Body of pancreas (tissue), 4 donors: ENCODE measurements at places on chromosomes 7 and 10. TPM values are rescaled to one million over a fixed set of nuclear protein-coding genes. Genes with fewer than 3 reads are reported as not detected.

- DNase-seq: peak; percentile 95
Observed at GRCh38 chr10:72337039-72337629, 17.6 kb downstream of the DNAJB12 start.

Gene H2BK1
- total RNA-seq: not detected

Gene GPR141
- not detected for total RNA-seq

GRCh38 chr10:120543291-120543690, 86.3 kb downstream of the PLPP4 start:
- DNase-seq: no peak

- DNase-seq: no peak
Observed at GRCh38 chr10:115956225-115957011, 316.6 kb downstream of the GFRA1 start.

GRCh38 chr7:158255558-158255957, 332.1 kb downstream of the PTPRN2 start:
- no peak for DNase-seq

DNA sequence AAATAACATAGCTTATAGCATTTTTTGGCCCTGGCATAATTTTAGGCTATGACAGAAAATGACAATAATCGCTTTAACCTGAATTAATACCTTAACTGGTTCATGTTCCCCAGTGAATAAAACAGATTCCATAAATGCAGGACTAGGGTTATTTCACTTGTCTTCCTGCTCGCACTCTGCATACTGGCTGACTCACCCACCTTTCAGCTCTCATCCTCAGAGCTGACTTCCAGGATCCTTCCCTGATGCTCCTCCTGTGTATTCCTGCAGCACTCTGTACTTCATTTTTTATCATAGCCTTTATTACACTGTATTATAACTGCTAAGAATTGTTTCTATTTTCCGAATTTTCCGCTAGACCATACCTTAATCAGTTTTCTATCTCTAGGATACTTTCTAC, 123.7 kb downstream of the AVL9 start:
- DNase-seq: no peak

Gene DGKI
- total RNA-seq: not detected

GRCh38 chr7:44754802-44755697, 6.4 kb downstream of the ZMIZ2 start:
- no peak for DNase-seq

- no peak for DNase-seq
Observed at GRCh38 chr7:19247017-19247416, 101.8 kb upstream of the FERD3L start.

DNA sequence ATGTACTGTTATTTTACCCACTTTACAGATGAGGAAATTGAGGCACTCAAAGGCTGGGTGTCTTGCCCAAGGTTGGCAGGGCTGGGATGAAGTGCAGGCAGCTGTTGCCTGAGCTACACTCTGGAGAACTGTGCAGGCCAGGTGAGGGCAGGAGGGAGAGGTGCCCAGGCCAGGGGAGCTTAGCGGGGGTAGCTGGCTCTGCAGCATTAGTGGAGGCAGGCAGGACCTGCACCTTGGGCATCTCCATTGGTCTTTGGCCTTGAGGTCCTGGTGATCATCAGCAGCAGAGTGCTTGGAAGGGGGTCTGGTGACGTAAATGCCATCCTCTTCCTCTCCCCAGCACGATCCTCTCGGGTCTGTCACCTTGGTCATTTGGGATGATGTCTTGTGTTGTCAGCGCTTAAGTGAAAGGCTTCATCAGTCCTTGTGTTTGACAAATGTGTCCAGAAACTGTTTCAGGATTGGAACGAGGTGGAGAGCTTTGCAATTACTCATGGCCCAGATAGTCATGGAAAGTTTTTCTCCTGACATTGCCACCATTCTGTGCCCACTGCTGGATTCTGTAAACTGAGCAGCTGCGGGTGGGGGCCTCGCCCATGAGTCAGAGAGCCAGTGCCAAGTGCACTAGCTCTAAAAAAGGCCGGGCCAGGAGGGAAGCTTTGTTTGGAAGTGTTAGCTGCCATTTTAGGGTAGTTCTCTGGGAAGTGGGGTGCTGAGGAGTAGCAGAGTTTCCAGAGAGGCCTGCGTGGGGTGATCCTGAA, 47.6 kb downstream of the TSPAN15 start:
- no peak for DNase-seq

GRCh38 chr10:102298899-102299298, 53.6 kb downstream of the GBF1 start:
- no peak for DNase-seq

DNA sequence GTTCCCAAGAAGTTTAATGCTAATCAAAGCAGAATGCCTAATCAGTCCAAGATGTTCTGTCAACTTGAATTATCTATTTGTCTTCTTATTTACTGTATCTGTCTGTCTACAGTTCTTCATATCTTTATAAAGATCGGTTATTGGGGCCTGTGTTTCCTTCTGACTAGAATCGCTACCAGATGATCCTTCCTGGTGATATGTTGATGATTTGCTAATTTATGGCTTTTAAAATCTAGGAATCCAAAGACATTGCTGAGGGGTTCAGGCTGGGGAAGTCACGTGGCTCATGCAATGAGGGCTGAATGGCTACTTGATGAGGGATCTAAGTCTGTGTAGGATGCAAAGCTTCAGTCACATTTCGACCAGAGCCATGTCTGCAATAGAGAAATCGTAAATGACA, 536.3 kb downstream of the KCNMA1 start:
- DNase-seq: no peak

Gene LIPN
- total RNA-seq: not detected

DNA sequence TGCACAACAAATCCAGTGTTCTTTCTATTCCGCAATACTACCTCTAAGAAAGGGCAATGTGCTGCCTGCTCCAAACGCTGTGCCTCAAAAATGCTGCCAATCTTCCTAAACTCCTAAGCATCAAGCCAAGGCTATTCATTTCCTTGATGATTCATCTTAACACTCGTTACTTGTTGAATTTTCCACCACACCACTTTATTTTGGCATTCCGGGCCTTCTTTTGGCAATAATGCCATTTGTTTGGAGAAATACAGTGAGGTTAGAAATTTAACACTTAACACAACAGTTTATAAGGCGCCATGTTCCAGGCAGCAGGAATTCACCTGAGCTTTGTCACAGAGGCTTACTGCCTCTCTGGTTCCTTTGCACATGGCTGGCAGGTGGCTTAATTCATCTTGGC, 82.6 kb upstream of the ABCB5 start:
- DNase-seq: no peak

Gene TMEM184A
- 65.3 TPM for total RNA-seq

DNA sequence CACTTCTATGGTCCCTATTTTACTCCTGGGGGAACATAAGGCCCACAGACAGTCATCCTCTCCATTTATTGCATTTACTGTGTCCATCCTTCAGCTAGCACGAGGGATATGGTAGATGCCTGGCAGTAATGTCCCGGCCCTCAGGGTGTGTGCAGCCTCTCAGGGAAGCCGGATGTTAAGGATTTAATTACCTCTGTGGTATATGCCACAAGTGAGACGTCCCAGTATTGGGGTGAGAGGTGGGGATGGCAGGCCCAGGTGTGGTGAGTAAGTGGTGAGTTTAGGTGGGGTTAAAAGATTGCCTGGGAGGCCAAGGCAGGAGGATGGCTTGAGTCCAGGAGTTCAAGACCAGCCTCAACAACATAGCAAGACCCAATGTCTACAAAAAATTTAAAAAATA, 144.9 kb downstream of the SH3PXD2A start:
- DNase-seq: no peak

Gene CUL1
- 23.1 TPM for total RNA-seq

Gene VPS37D
- 1.3 TPM for total RNA-seq

Gene UCN3
- not detected for total RNA-seq

Gene ARHGEF35
- 5.3 TPM for total RNA-seq

Gene CALHM1
- not detected for total RNA-seq

GRCh38 chr10:105949721-105950120, 1214.8 kb downstream of the SORCS1 start:
- DNase-seq: no peak

DNA sequence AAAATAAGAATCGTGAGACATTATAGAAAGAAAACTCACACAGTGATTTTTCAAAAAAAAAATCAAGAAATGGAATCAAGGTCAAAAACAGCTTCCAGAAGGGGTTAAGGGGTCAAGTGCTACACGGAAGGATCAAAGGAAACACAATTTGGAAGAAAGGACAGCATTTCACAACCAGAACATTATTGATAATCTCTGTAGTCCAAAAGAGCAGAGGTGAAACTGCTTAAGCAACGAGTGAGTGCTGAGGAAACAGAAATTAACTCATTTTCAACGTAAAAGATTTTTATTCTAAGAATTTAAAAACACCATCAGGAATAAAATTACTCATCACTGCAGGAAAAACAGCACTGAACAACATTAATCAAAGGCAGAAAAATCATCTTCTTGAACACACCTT, 23.5 kb downstream of the MINDY3 start:
- DNase-seq: no peak

GRCh38 chr7:36986948-36987724, 262.8 kb upstream of the AOAH start:
- DNase-seq: peak; percentile 83

GRCh38 chr10:71285986-71286385, 33.1 kb upstream of the SLC29A3 start:
- DNase-seq: no peak

- DNase-seq: no peak
Observed at GRCh38 chr10:6813856-6814255, 233.8 kb upstream of the PRKCQ start.

Gene NRAP
- total RNA-seq: not detected

Gene FAM25G
- not detected for total RNA-seq

DNA sequence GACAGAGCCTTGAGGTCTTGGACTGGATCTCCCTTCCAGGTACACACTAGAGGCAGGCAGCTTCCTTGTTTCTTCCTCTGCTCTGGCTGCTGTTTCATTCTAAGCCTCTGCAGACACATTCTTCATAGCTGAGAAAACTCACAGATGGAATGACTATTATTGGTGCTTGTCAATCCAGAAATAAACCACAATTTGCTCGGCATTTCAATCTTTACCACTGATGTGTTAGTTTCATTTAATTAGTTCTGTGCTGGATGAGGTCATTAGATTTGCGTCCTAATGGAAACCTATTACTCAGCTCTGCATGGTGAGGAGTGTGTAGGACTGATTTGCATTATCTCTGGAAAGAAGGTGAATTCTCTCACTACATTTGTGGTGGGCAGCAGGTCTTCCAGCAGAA, 392.5 kb downstream of the NRG3 start:
- no peak for DNase-seq

DNA sequence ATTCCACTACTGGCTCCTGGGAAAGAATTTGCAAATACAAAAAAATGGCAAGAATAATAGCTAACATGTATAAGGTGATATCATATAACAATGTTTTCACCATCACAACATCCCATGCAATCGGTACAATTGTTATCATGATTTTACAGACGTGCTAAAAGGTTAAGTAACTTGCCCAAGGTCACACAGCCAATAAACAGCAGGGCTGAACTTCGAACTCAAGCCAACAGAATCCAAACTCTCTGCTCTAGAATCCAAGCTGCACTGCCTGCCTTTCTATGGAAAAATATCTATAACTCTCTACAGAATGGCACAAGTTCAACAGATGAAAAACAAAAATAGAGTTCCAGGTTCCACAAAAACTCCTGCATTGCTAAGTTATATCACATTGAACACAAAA, 160.9 kb downstream of the PARD3 start:
- DNase-seq: no peak

- DNase-seq: no peak
Observed at GRCh38 chr7:31370609-31371008, 30.1 kb upstream of the NEUROD6 start.

GRCh38 chr10:68861253-68861652, 33.9 kb downstream of the STOX1 start:
- DNase-seq: no peak

GRCh38 chr7:106793015-106793975, 71.8 kb upstream of the PIK3CG start:
- peak; percentile 31 for DNase-seq

Gene CNTNAP2
- total RNA-seq: 1.0 TPM

Gene ABCB1
- total RNA-seq: 3.9 TPM

Gene ELN
- total RNA-seq: 92.6 TPM

DNA sequence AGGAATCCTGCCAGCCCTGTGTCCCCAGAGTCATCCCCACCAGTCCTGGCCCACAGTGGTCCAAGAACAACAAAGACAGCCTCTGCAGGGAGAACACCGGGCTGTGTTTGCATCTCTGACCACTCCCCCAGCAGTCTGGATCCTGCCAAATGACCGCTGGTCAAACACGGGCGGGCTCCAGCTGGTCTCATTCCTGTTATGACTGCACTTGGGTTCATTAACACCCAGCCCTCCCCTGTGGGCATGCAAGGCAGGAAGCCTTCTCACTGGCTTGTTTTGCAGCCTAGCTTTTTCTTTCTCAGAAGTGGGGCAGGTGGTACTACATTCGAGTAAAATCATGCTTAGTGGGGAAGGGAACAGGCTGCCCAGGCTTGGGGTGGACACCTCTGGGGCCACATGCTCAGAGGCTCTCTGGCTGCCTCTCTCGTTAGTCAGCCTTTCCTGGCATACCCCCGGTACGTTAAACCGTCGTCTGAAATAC, 190.0 kb downstream of the PLXNA4 start:
- DNase-seq: peak; percentile 52

- no peak for DNase-seq
Observed at GRCh38 chr7:88147949-88148348, 71.9 kb downstream of the SRI start.

DNA sequence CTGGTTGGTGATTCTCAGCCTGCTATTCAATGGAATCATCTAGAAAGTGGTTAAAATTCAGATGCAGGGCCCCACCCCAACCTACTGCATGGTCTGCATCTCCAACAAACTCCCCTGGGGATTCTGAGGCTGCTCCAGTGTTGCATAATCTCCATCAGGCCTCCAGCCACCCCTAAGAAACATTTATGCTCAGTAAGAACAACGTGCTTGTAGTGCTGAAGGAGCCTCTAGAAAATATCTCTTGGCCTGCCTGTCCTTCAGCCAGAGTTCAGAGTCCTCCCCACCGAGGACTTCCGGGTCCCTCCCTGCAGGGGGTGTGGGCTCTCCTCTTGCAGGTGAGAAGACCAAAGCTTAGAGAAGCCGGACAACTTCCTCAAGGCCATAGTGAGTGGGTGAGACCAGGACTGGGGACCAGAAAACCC, 159.8 kb downstream of the SH3PXD2A start:
- DNase-seq: no peak

- peak; percentile 66 for DNase-seq
Observed at GRCh38 chr10:78215645-78216044, 182.0 kb downstream of the RPS24 start.

Gene ASB15
- not detected for total RNA-seq
